Muscle of leg (tissue), 16 donors: ENCODE measurements at places on chromosomes 13 and 19.

- DNase-seq, result no peak
Observed at GRCh38 chr13:78606471-78607408, 3.4 kb upstream of the POU4F1 start.

DNA sequence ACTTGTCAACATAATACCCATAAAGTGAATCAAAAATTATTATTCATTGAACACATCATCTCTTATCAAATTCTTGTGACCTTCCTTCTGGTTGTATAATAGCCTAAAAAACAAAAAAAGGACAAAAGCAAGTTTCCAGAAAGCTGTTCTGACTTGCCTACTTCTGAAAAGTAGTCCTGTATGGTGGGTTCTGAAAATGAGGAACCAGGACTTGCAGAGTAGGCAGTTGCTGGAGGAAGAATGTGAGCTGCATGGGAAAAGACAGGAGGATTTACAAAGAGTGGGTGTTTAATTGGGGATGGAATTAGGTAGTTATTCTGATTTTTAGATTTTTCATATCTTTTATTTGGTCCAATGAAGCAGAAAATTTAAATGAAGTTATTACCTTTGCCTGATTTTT lies 56.7 kb downstream of the RCBTB2 start:
- DNase-seq, result peak; percentile 56

DNA sequence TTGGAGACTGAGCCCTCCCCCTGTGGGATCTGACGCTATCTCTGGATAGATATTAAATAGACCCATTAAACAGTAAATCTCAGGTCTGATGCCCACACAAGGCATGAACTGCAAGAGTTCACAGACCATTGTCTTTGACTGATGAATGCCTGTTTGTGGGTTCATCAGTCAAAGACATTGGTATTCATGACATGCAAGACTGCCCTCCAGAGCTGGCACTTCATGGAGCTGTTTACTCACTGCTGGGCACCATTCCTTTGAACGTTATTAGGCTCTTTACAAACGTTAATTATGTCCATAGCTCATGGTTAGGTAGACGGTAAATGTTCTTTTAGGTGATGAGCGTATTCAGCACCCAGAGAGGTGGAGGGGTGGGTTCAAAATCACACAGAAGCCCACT lies 111.8 kb upstream of the PABPC3 start:
- DNase-seq, result no peak

DNA sequence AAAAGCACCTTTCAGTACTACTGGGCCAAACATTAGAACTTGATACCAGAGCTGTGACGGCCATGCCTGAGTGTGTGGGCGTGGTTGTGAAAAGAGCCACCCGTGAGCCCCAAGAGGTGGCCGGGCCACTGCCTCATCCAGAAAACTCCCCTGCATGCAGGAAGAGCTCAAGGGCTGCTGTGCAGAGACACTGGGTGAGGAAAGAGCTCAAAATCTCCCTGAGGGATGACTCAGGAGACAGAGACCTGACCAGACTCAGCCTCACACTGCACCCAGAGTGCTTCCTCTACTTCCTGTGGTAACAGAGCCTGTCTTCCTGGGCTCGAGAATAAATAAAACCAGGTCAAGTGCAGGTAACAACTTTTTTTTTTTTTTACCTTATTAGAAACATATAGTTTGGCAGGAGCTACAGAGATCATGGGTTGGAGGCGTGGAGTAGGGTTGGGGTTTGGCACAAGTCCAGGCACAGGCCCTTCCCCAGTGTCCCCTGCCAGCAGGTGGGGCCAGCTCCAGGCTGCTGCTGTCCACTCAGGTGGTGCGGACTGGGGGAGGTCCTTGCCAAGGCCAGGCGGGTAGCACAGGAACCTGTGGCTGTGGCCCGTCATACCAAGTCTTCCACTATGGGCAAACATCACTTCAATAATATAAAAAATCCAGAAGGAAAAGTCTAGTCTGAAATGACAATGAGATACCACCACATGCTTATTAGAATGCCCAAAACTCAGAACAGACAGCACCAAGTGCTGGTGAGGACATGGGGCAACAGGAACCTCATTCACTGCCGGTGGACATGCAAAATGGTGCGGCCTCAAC lies 25.5 kb downstream of the ELL start:
- no peak for DNase-seq

GRCh38 chr19:55690109-55690768 lies 15.2 kb downstream of the EPN1 start:
- no peak for DNase-seq

DNA sequence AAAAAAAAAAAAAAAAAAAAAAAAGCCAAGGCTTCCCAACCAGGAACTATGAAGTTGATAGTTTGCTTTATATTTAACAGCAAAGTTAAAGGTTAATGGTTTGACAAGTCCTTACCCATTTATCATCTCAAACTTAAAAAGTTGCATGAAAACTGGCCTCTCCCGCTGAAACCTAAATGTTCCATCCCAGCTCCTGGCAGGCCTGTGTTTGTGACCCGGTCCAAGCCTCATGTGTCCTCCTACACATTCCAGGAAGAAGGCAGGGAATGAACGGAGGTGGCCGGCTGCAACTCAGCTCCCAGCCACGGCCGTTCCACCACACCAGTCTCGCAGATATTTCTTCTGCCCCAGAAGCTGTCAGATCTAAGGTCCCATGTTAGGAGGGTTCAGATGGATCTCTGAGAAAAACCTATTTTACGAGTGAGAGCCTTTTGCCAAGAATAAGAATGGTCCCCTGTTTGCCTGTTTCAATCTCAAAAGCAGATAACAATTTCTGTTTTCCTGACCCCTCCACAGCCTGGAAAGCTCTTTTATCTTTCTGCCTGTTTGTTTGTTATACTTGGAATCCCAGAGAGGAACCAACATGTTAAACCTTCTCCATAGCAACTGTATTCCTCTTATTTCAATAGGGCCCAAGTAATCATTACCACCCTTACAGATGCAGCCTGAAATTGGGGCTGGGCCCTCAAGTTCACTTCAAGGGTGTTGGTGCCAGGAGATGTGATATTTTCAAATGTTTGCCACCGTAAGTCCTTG lies 56.5 kb downstream of the KCTD12 start:
- DNase-seq, result peak; percentile 71

DNA sequence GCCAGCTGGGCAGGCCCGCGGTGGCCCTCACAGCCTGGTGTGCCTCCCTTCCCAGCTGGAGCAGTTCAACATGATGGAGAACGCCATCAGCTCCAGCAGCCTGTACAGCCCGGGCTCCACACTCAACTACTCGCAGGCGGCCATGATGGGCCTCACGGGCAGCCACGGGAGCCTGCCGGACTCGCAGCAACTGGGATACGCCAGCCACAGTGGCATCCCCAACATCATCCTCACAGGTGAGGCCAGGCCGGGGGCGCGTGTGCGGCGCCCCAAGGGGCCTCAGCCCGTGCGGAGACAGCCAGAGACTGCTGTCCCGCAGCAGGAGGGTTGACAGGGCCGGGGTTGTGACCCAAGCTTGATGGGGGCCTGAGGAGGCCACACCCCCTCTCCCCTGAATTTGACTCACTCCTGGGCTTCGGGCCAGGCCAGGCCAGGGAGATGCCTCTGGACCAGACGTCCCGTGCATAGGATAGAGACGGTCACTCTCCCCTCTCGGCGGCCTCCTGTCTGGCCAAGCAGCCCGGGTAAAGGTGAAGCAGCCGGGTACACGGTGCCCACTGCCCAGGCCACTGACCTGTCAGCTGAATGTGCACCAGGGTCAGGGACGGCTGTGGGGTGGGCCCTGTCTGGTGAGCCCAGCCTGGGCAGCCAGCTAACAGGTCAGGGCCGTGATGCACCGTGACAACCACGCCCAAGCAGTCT lies 15.4 kb downstream of the COMP start:
- DNase-seq, result no peak

GRCh38 chr13:20171364-20171763 lies 10.5 kb upstream of the GJA3 start:
- no peak for DNase-seq

GRCh38 chr13:112961457-112962369 lies 7.3 kb upstream of the MCF2L start:
- DNase-seq, result no peak

DNA sequence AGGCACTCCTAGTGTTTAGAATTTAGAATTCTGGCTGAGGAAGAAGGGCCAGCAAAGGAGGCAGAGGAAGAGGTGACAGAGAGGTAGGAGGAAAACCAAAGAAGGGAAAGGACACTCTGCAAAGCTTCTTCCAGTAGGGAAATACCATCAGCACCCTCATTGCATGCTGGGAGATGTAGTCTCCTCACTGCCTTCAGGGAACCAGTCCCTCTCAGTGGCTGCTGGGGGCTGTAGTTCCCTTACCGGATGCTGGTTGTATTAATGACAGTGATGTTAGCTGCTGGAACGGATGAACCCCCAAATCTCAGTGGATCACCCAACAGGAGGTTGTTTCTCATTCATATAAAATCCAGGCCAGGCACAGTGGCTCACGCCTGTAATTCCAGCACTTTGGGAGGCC lies 10.1 kb downstream of the GRIN2D start:
- DNase-seq, result peak; percentile 83

- no peak for DNase-seq
Observed at GRCh38 chr13:79336966-79337365, 69.1 kb downstream of the RBM26 start.

DNA sequence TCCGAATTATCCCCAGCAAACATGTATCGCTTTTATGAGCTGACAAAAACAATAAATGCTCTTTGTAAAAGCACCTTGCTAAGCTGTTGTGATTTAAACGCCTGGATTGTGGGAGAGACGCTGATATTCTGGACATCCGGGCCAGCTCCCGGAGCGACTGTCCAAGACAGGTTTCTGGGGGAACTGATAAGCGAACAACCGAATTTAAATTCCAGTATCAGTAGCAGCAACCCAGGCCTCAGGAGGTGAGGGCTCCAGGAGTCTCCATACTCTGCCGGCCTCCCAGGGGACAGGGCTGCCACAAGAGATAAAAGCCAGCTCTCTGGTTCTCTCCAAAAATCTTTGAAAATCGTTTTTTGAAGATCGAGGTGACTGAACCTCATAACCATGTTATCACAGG lies 50.3 kb upstream of the VSTM2B start:
- no peak for DNase-seq

GRCh38 chr19:54069470-54069869 lies 5.8 kb upstream of the VSTM1 start:
- no peak for DNase-seq

DNA sequence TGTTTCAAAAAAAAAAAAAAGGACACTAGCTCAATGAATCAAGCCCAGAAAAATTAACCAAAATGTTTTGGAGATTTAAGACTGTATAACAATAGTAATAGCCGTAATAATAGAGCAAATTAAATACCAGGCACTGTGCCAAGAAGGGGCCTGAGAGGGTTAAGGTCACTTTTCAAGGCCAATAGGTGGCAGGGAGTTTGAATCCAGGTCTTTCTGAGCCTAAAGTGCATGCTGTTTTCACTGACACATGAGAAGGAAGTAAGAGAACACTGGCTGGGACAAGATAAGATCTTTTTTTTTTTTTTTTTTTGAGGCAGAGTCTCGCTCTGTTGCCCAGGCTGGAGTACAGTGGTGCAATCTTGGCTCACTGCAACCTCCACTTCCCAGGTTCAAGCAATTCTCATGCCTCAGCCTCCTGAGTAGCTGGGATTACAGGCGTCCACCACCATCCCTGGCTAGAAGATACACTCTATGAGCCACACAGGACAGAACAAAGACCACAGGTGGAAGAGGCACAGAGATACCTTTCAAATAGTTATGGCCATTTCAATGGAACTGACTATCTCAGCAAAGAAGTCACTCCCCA lies 7.7 kb downstream of the FFAR2 start:
- DNase-seq, result no peak

- no peak for DNase-seq
Observed at GRCh38 chr19:29645911-29646310, 19.4 kb upstream of the PLEKHF1 start.

DNA sequence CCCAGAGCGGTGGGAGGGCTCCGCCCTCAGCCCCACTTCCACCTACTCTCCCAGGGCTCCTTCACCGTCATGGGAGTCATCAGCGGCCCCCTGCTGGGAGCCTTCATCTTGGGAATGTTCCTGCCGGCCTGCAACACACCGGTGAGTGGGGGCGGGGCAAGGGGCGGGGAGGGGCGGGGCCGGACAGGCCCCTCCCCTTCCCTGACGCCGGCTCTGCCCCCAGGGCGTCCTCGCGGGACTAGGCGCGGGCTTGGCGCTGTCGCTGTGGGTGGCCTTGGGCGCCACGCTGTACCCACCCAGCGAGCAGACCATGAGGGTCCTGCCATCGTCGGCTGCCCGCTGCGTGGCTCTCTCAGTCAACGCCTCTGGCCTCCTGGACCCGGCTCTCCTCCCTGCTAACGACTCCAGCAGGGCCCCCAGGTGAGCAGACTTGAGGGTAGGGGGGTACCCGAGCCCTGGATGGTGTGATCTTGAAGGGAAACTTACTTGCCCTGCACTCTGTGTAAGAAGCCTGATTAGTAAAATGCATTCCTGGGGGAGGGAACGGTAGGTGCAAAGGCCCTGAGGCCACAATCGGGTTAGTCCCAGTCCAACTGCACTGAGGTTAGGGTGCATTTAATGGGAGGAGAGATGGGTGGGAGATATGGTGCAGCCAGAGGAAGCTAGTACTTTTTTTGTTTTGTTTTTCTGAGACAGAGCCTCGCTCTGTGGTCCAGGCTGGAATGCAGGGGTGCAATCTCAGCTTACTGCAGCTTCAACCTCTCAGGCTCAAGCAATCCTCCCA lies 12.1 kb downstream of the SLC5A5 start:
- no peak for DNase-seq

- no peak for DNase-seq
Observed at GRCh38 chr19:8208119-8208921, 850 bp upstream of the CERS4 start.

- peak; percentile 13 for DNase-seq
Observed at GRCh38 chr19:36528921-36529518, 949 bp upstream of the ZNF260 start.

GRCh38 chr13:100273138-100273537 lies 184.2 kb downstream of the PCCA start:
- peak; percentile 20 for DNase-seq

DNA sequence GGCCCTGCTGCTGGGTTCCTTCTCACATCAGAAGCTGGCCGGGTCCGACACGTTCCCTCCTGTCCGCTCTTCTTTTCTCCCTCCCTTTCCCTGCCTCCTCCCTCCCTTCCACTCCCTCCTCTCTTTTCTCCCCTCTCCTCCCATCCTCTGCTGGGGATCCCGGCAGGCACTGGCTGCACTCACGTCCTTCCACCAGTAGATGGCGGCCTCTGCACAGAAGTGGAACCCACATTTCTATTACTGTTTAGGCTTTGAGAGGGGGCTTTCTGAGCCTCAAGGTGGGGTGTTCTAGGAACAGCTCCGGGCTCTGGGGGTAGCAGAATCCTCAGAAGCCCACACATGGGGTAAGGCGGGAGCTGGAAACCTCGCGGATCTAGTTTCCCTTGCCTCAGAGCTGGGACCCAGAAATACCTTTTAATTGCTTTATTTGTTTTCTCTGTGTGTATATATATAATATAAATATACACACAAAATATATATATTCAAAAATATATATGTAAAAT lies 294.2 kb downstream of the ZNF536 start:
- peak; percentile 47 for DNase-seq

GRCh38 chr13:25927932-25928331 lies 123.9 kb downstream of the SHISA2 start:
- DNase-seq, result peak; percentile 77

DNA sequence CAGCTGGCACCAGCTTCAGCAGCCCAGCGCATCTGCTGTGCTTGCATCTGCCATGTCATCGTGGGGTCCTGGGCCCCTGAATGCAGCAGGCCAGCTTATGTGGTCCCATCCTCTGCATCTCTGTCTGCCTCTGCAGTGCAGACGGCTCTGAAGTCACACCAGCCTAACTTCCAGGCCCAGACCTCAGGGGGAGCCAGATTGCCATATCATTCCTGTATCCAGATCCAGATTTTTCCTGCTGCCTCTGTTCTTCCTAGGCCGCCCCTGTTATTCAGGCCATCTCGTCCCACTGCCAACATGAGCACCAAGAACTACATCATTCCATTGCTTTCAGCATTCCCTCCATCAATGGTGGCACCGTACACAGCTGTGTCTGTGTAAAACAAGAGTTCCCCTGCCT lies 571.6 kb downstream of the UQCRFS1 start:
- DNase-seq, result no peak
